Activated CD8-positive, alpha-beta memory T cell treated with anti-CD3 and anti-CD28 coated beads for 4 hours (primary cell): ENCODE measurements at places on chromosomes 11 and 22.

DNA sequence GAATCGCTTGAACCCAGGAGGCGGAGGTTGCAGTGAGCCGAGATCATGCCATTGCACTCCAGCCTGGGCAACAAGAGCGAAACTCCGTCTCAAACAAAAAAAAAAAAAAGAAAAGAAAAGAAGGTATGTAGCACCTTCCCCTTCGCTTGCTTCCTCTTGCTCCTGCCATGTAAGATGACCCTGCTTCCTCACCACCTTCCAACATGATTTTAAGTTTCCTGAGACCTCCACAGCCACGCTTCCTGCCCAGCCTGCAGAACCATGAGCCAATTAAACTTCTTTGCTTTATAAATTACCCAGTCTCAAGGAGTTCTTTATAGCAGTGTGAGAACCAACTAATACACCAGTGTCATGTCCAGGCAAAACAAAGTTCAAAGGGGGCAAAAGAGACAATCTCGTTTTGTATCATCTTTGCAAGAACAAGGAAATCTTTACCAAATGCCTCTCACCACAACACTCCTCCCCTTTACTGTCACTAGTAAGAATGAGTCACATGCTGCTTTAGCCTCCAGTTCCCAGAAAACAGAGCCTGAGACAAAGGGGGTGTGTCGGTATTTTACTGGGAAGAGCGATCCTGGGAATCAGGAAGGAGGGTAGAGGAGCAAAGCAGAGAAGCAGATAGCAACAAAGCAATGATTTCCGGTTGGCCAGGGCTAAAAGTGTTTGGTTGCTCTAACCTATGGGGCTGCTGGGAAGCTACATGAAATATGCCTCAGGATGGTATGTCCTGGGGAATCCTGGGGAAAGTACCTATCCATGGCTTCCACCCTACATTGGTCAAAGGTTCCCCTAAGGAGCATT is 10.5 kb upstream of the MCHR1 start:
- DNase-seq = no peak

DNA sequence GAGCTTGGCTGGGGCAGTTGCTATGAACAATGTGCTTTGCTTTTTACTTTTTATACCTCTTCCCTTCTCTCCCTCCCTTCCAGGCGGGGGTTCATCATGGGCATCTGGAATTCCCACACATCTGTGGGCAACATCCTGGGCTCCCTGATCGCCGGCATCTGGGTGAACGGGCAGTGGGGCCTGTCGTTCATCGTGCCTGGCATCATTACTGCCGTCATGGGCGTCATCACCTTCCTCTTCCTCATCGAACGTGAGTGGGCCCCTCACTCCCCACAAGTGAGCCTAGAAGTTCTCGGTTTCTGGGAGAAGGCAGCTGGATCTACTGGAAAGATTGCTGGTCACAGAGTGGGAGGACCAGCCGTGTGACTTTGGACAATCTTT is 17.4 kb downstream of the SLC37A2 start:
- no peak for DNase-seq

DNA sequence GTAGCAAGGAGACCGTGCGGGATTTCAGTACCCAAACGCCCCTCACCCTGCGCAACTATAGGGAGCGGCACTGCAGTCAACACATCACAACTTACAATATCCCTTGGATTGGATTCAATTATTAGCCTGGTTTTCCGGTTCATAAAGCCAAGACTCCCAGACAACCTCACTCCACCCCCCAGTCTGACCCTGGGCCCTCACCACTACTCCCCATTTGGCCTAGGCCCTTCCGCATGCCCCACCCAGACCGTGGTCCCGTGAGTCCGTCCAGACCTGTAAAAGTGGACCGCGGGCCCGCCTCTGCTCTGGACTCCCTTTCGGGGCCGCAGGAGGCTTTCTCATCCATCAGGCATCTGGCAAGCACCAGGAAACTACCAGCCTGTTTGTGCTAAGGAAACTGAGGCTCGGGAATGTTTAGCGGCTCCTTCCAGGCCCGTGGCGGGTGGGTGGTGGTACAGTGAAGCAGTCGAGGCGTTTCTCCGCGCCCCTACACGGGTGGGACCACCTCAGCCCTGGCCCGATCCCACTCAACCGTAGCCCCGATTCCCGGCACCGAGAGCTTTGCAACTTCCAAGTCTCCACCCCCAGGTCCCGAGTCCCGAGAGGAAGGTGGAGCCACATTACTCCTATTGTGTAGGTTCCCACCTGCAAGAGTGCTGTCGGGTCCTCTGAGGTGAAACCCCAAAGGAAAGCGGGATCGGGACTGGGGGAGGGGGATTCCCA is 679 bp upstream of the DPP3 start:
- DNase-seq = no peak

GRCh38 chr11:66261578-66261977 is 6.9 kb upstream of the RAB1B start:
- DNase-seq = no peak

DNA sequence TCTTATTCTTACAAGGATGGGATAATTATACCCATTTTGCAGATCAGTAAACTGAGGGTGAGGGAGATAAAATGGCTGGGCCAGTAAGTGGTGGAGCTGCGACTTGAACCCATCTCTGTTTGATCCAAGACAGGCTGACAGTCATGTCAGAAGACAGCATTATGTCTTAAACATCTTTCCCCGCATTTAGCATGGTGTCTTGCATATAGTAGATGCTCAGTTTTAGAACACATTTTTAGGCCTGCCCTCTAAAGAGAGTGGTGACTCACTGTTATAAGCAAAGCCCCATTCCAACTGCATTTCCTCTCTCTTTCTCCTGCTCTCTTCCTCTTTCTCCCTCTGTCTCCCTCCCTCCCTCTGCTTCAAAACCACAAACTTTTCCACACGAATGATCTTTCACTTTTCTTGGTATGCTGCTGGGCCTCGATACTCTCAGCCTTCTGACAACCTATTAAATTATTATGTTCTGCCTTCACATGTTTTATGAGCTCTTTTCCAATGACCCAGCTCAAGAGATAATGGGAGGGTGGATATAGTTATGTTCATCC is 25.2 kb downstream of the CWC15 start:
- DNase-seq = no peak

DNA sequence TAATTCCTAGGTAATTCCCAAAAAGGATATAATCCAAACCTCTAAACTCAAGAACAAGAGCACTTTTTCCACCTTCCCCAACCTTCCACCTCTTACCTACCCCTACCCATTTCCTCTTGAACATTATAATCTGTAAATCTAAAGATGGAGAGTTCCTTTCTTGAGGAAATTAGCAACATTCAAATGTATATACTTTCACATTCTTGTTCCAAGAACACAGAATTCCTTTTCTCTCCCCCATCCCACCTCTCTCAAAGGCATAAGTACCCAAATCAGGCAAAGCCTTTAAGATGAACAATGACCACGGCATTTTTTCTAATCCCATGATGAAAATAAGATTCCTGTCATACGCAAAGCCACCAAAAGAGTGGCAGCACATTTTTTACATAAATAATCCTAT is 18.3 kb downstream of the RRAS2 start:
- DNase-seq = no peak

- no peak for DNase-seq
These were observed 2.1 kb downstream of the ADA2 start for GRCh38 chr22:17217179-17217578.

- no peak for DNase-seq
These were observed 31.7 kb upstream of the CSNK1E start for GRCh38 chr22:38348751-38349496.

DNA sequence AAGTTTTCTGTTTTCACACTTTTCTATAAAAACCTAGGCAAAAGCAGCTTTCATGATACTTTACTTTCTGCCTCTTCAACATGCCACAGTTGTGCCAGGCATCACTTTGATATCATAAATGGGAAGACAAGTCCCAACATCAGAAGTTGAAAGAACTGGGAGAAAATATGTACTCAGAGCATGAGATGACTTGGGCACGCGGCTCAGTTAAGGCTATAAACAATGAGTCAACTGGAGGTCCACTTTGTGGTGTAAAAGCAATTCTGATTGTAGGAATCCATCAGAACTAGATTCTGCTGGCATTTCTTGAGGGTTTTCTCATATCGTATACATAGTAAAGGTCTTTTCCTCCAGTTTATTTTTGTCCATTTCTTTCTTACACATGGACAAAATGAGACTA is 109.7 kb upstream of the USP47 start:
- no peak for DNase-seq

DNA sequence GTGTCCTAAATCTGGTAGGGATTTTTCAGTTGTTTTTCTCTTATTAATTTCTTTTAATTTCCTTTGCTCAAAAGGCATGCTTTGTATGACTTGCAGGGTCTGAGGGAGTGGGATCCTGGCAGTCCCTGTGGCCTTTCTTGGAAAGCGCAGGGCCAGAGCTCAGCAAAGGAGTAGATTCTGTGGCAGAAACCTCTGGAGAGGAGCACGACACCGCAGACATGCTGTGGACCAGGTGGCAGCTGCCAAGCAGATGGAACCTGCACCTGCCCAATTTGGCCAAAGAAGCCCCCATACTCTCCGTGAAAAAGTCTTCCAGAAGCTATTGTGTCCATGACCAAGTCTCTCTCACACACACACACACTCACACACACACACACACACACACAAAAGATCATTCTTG is 78.9 kb upstream of the FGF3 start:
- DNase-seq = no peak

DNA sequence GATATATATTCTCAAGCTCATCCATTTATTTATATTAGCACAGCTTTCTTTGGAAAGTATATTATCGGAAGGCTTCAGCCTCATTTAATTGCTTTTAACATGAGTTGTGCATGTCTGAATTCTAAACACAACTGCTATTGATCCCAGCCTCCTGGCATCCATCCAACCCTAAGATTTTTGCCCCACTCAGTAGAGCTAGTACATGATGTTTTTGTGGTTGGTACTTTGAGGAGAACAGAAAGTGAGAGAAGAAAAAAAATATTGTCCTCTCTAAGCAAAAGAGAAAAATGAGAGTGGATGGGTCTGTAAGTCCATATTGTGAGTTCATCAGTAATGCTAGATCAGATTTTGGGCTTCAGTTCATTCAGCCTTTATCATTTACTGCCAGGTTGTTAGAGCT is 198.7 kb downstream of the DDX10 start:
- no peak for DNase-seq

GRCh38 chr11:124421043-124421442 is 3.6 kb downstream of the OR8B4 start:
- DNase-seq = no peak
